ENCODE measurements at places on chromosomes 2 and 18.

DNA sequence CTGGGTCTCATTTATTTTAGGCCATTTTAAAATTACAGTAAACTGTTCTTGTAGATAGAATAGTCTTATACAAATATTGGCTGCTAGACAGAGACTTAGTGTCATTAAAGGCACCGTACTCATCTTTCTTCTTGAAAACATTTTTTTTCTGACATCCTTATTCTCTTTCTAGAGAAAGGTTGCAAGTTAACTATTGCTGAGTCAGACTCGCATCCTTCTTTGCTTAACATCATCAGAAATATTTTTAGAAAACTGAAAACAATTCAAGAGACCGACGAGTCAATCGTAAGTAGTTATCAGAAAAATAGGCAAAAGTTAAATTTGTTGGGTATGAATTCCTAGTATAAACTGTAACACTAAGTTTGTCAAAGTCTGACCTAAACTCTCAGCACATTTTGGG lies 72.2 kb downstream of the HNMT start:
- no peak for DNase-seq

- no peak for DNase-seq
Measured at GRCh38 chr2:58512878-58513277, 271.8 kb upstream of the FANCL start.

GRCh38 chr18:39752351-39752750 lies 2186.8 kb upstream of the CELF4 start:
- no peak for DNase-seq

DNA sequence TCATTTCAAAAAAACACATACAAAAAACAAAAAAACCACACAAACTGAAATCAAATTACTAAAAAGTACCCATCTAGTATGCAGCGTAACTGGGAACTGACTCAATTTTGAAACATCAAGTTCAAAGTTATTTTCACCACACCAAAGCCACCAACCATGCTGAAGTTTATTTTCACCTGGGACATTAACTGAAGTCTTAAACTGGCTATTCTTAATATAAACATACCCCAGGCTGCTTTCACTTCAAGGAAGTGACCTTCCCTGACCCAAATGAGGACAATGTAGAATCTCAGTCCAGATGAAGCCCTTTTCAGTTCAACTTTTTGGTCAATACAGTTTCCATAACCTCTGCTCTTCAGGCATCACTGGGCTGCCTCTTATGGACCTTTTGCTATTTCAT lies 84.6 kb downstream of the PIGN start:
- no peak for DNase-seq

DNA sequence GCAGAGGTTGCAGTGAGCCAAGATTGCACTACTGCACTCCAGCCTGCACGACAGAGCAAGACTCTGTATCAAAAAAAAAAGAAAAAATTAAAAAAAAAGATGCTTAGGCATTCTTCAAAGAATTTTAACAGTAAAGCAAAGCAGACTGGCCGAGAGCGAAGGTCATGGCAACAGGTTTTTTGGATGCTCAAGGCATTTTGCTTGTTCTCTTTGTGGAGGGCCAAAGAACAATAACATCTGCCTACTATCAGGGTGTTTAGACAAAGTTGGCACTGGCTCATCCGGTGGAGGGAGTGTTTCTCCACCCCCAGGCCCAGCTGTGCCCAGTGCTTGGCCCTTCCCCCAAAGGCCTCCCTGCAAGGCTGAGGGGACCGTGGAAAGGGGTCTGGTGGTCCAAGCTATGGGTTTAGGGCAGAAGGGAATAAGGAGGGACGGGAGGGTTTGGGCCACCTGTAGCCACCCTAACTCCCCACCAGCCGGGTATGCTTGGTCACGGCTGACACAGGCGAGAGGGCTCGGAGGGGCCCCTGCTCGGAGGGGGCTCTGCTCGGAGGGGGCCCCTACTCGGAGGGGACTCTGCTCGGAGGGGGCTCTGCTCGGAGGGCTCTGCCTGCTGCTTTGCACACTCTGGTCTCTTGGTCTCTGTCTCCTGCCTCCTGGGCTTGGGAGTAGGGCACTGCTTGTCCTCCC lies 26.7 kb upstream of the ALLC start:
- DNase-seq, result peak; percentile 4
